ENCODE measurements at places on chromosomes 2 and 18.

GRCh38 chr2:234447189-234447588 is 49.7 kb downstream of the ARL4C start:
- DNase-seq: no peak

- DNase-seq: no peak
Measured at GRCh38 chr2:101617188-101617587, 80.3 kb upstream of the MAP4K4 start.

DNA sequence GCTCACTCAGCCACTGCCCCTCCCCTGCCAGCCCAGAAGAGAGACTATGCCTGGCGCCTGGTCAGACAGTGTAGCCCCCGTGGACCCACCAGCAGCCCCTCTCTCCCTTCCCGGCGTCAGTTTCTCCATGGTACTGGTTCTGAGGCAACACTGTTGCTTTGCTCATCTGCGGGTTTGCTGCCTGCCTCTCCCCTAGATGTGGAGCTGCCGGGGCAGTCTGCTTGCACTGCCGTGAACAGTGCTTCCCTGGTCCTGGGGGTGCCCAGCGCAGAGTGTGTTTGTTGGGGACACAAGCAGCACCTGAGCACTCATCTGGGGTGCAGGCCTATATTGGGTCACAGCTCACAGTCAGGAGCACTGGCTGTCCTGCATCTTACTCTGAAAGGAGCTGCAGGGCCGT is 309.9 kb downstream of the NDUFA10 start:
- DNase-seq: no peak

GRCh38 chr18:23037646-23038045 is 97.6 kb upstream of the CABLES1 start:
- DNase-seq: no peak

GRCh38 chr2:70854411-70854810 is 18.8 kb upstream of the CD207 start:
- no peak for DNase-seq

GRCh38 chr2:240811346-240812300 is 8.4 kb downstream of the KIF1A start:
- DNase-seq: no peak

GRCh38 chr2:106057206-106057605 is 136.9 kb downstream of the UXS1 start:
- DNase-seq: peak; percentile 35
